HepG2 (cell line): ENCODE measurements at places on chromosomes 1 and 21.

GRCh38 chr1:7087888-7088287 is 302.6 kb downstream of the CAMTA1 start:
- no peak for DNase-seq

DNA sequence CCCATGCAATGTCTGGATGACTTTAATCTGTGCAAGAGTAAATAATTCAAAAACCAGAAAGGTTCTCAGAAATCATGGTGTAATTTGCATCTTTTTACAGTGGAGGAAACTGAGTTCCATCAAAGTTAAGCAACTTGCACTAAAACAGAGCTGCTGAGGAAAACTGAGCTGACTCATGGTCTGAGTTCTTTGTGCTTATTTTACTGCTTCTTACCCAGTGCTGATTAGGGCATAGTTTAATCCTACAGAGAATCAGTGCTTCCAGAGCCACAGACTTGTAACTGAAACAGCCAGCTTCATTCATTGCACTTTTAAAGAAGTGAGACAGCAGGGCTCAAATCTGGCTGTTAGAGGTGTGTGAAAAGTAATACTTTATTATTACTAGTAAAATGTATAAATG is 10.9 kb upstream of the RWDD3 start:
- no peak for DNase-seq

- peak; percentile 62 for DNase-seq
Observed at GRCh38 chr1:174953285-174954072, 46.3 kb upstream of the CACYBP start.

DNA sequence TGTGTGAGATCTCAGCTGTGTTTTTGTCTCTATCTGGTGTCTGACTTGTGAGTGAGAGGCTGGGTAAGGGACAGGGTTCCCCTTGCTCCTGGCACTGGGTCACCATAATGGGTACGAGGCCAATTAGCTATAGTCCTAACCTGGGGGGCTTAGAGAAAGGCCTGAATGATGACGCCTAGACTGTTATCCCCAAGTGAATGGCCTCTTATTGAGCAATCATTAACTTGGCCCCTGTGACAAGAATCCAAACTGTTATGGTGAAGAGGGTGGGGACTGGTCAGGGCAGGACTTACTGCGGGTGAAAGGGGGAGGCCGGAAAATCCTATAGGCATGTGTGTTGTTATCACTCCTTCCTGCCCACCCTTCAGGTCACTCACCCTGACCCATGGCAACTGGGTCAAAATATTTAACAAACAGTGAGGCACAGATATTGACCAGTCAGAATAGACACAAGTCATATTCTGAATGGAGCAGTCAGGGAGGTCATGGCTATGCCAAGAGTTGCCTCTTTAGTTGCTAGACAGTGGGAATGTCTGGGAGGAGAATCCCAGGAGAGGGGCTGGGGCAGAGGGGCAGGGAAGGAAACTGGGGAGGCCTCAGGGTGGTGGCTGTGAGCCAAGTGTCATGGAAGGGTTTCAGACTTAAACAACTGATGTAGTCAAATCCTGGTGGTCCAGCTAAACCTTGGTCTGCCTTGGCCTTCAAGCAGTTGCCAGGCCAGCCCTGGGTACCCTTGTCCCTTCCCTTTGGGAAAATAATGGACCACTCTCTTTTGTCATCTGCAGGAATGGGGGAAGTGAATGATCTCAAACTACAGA is 3.2 kb downstream of the NR0B2 start:
- DNase-seq = peak; percentile 98
